ENCODE measurements at places on chromosomes 16 and 17.

DNA sequence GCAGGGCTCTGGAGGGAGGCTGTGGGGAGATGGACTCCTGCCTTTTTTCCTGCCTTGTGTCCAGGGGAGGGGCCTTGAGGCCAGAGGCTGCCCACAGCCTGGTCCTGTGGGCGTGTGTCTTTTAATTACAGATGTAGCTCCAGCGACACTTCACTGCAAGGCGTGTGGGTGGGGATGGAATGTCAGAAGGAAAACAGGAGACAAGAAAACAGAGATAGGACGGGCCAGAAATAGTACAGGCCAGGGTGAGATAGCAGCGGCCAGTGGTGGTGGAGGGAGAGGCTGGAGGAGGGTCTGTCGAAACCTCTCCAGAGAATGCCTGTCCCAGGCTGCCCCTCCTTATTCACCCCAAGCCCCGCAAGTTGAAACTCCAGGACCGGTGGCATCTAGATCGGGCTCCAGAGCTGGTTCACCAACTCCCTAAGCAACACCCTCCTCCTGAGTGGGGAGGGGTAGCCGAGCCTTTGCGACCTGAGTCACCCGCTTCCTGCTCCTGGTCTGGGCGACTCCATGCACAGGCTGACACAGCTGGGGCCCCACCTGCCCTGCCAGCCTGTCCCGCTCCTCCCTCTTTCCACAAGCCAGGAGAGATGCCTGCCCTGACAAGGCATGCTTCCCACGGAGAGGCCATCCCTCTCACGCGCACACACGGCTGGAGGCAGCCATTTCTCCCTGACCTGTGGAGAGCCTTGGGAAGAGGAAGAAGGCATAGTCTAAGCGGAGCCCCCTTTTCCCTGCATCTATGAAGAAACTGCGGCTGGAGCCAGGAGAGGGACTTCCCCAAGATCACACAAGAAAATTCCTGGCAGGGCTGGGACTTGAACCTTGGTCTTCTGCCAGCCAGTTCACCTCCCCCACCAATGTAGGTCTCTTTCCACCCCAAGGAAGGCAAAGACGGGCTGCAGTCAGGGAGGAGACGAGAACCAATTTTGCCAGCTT is 6.6 kb upstream of the JUP start:
- no peak for DNase-seq

- DNase-seq, result no peak
These were observed 1.0 kb downstream of the GABARAP start for GRCh38 chr17:7241090-7241733.

GRCh38 chr16:23991066-23991465 is 155.3 kb downstream of the PRKCB start:
- no peak for DNase-seq

DNA sequence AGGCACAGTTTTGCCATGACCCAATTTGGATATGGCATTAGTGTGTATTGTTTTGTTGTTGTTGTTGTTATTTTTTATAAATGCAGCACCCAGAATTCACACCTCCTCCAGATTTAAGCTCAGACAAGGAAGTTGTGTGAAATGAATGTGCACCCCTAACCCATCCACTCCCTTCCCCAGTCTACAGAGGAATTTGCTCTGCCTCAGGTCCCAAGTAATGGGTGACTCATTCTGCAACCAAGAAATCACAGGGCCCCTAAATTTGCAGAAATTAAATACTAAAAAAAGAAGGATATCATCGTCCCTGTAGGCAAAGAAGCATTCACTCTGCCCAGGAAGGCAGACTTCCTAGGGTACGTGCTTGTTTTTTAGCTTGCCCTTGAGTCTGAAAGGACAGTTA is 62.3 kb downstream of the CLEC16A start:
- DNase-seq, result no peak

- DNase-seq, result no peak
These were observed 28.1 kb upstream of the ITGA2B start for GRCh38 chr17:44417553-44417952.

GRCh38 chr17:8948462-8948861 is 17.0 kb downstream of the PIK3R5 start:
- no peak for DNase-seq

GRCh38 chr17:33258296-33258695 is 34.8 kb downstream of the ASIC2 start:
- no peak for DNase-seq
